ELR (cell line): ENCODE measurements at places on chromosomes 4 and X.

GRCh38 chr4:37244583-37245390 is at the start of gene NWD2:
Gene NWD2 (plus strand): TSS chr4:37244743. CDS start chr4:37245068, 325 bp downstream.
- no peak for DNase-seq

DNA sequence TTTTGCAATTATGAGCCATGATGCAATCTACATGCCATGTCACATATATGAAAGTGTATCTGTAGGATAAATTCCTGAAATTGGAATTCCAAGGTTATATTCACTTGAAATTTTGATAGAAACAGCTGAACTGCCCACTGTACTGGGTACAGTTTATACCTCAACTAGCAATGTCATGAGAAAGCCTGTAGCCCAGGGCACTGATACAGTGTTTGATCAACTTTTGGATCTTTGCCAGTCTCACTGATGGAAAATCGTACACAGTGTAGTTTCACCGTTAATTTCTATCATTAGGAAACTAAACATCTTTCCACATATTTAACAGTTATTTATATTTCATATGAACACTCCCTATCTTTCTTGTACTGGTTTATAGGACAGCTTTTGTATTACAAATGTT is 34.2 kb downstream of the TAPT1 start:
- no peak for DNase-seq

DNA sequence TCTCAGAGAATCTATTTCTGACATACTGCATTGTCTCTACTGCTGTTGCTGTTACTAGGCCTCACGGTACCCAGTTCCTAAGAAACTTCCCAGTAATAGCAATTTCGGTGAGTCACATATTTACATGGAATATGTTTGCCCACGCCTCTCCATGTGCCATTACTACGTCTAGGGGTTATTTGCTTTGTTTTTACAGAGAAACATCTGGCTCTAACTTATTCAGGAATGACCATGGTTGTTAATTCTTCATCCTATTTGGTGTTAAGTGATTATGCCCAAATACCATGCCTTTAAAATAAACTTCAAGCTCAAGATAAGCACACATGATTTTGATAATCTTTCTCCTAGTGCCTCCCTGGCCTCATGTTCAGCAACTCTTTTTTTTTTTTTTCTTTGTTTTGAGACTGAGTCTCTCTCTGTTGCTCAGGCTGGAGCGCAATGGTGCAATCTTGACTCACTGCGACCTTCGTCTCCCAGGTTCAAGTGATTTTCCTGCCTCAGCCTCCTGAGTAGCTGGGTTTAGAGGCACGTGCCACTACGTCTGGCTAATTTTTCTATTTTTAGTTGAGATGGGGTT is 101.0 kb upstream of the HS3ST1 start:
- no peak for DNase-seq

GRCh38 chrX:54935306-54935705 is 14.7 kb downstream of the TRO start:
- DNase-seq = no peak

- DNase-seq = no peak
These were observed 6.9 kb upstream of the UGT2B7 start for GRCh38 chr4:69089388-69089787.

GRCh38 chrX:132984058-132984650 is 25.7 kb upstream of the HS6ST2 start:
- no peak for DNase-seq

GRCh38 chr4:180100433-180101344 is 2142.5 kb upstream of the TENM3 start:
- DNase-seq = no peak

GRCh38 chrX:47484885-47485284 is 1.9 kb upstream of the ZNF41 start:
- DNase-seq = no peak

DNA sequence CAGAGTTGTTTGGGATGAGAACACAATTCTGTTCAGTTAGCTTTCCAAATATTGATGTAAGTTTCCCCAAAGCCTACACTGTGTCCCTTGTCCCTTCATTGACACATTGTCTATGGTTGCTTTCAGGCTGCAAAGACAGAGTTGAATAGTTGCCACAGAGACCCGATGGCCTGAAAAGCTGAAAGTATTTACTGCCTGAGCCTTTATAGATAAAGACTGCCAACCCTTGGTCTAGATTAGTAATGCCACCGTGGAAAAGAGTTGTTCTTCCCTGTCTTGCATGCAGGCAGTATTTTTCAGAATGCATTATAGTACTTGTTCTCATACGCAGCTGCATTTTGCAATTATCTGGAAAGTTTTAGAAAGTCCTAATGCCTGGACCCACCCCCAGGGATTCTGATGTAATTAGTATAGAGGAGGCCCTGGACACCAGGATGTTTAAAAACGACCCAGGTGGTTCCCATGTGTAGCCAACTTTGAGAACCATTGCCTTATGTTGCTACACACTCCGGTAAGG is 180.8 kb downstream of the FRMPD4 start:
- DNase-seq = peak; percentile 3

DNA sequence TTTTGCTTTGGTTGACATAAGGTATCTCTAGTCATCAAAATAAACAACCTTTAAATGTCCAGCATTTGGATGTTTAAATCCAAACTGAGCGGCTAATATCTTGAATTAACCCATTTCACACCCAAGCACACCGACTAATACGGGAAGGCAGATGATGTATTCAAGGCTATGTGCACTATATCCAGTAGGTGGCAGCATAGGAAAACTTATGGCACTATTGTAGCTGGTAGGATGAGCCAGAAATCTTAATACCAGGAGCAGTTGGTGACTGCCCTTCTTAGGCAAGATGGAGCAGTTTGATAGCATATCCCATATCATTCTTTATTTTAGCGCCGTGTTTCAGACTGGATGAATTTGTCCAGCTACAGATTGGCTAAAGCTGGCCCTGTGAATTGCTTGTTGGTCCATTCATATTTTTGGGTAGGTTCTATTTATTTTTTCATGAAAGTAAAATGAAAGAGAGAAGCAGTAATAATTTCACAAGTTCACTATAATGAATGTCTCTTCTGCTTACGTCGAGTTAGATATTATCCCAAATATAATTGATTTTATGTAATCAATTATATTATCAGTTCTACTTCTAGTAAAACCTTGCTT is 24.4 kb downstream of the UCHL1 start:
- DNase-seq = peak; percentile 82

GRCh38 chr4:124952601-124953000 is 240.1 kb upstream of the ANKRD50 start:
- DNase-seq = no peak

GRCh38 chr4:184384810-184385557 is 89.4 kb downstream of the IRF2 start:
- DNase-seq = no peak

DNA sequence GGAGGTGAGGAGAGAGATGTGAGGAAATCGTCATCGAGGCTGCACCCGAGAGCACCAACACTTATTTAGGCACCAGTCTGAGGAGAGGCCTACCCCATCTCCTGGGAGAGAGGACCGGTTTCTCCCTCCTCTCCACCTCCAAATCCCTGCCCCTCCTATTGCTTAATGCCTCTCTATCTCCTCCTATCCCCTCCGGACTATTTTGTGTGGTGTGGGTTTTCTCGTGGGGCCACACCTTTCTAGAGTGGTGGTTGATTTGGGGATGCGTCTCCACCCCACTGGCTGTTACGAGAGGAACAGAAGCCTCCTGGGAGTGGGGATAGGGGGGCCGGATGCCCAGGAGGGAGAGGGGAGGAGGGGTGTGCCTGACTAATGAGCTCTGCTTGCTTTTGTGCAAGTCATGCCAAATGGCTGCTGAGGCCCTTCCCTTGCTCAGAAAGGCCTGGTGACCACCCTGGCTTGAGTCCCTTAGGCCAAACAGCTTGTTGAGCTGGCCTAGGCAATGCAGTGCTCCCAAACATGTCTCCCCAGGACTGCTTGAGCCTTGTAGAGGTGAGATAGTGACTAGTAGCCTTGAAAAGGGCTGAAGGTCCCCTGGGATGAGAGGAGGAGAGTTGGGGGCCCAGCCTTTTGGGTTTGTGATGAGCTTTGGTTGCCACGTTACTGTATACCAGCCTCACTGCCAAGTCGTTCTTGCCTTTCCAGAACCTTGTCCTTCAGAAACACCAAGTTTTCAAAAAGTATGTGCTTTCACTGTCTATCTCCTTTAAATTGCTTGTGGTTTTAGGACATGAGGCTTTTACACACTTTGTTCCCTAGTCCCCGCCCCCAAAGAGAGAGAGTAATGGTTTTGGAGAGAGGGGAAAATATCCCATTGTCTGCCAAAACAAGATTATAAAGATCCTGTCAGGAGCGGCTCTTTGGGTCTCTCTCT is 1.2 kb downstream of the MSN start:
- peak; percentile 82 for DNase-seq

DNA sequence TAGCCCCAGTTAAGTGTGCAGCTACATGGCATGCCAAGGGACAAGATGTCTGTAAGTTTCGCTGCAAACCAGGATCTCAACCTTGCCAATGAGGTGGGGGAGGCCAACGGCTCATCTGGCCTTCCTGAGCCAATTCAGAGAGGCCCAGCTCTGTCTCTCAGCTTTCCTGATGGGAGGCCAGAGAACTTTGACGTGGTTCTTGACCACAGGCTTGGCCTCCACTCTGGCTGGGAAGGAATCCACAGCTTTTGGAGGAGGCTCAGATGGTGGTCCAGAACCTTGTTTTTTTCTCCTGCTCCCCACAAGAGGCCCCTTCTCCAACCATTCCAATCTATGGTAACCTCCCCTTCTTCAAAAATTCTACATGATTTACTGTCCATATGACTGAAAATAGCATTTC is 9.8 kb downstream of the CAPN6 start:
- DNase-seq = no peak

DNA sequence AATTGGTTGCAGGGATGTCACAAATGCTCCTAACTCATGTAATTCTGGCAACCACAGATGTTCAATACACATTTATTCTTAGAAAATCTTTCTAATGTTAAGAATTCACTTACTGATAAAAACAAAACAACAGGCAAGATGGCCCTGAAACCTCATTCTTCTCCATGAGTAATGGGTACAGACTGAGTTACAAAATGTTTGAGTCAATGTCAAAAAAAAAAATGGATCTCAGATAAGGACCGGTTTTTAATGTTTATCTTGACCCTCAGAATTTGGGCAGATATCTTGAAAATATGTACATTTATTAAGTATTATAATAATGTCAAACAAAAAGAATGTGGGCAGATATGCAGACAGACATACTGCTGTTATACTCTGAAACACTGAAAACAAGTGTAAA is 1.8 kb upstream of the SULT1E1 start:
- no peak for DNase-seq

DNA sequence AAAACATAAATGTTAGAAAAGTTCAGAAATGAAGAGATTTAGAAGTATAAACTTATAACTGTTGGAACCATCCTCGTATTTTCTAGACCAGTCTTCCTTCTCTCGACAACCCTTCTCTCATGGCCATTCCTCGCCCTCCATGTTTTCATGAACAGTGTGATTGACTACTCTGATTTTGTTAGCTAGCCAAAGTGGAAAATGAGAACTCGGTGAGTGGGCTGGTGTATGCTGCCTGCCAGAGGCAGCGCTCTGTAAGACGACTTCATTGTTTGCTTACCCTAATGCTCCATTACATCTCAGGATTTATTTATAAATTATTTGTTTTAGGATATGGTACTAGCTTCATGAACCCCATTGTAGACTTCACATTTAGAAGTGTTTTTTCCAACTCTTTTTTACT is 153.0 kb downstream of the CBR4 start:
- no peak for DNase-seq

DNA sequence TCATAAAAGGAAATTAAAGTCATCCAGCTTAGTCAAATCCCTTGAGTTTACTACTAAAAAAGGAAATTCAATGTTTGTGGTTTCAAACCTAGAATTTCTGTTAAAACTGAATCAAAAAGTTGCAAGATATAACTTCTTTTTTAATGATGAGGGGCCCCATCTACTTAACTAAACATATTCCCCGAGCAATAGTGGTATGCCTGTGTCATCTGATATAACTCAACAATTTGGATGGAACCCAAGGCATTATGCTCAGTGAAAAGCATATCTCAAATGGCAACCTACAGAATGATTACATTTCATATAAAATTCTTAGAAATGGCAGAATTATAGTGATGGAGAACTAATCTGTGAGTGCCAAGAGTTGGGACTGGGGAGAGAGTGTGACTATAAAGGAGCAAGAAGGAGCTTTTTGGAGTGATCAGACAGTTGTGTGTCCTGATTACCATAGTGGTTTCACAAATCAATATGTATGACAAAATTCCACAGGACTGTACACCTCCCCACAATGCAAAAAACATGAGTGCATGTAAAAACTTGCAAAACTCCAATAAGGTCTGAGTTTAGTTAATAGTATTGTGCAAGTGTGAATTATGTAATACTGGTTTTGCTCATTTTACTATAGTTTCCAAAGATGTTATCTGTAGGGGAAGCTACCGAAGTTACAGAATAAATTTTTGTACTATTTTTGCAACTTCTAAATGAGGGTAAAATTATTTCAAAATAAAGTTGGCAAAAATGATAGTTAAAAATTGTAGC is 323.2 kb downstream of the ARHGAP24 start:
- no peak for DNase-seq

DNA sequence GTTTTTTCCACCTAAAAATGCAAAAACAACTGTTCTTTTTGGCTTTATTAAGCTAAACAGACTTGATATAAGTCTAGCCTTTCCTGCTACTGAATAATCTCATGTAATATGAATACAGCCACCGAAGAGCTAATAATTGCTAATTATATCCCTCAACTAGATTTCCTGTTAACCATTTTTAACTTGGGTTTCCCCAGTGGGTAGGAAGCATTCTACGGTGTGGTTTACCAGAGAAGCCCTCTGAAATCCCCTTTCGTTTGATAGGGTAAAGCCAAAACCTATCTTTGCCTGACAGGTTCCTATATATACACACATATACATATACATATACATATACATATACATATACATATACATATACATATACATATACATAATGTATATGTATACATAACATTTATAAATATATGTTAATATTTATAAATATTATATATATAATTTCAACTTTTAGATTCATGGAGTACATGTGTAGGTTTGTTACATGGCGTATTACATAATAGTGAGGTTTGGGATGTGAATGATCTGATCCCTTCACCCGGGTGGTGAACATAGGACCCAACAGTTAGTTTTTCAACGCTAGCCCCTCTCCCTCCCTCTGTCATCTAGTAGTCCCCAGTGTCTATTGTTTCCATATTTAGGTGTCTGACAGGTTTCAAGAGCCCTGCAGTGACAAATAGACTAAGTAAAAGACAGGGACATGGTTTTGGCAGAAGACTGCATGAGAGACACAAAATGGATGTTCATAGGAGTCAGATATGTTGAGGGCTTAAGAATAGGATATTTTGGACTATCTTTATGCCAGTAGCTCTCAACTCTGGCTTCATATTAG is 62.4 kb downstream of the ATXN3L start:
- DNase-seq = no peak

GRCh38 chr4:78150543-78150864 is 93.4 kb downstream of the FRAS1 start:
- DNase-seq = no peak

DNA sequence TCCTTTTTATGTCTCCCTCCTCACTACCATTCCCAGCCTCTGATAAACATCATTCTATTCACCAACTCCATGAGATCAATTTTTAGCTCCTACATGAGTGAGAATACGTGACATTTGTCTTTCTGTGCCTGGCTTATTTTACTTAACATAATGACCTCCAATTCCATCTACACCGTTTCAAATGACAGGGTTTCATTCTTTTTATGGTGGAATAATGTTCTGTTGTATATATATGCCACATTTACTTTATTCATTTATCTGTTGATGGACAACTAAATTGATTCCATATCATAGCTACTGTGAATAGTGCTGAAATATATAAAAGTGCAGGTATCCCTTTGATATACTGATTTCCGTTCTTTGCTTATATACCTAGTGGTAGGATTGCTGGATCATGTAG is 503.9 kb downstream of the SMARCA1 start:
- DNase-seq = no peak
